Type B pancreatic cell (in vitro differentiated cells): ENCODE measurements at places on chromosomes 11 and 22. TPM values are rescaled to one million over a fixed set of nuclear protein-coding genes. Genes with fewer than 3 reads are reported as not detected.

SLC22A8 gene
- total RNA-seq: 0.17 and 0.85 TPM in 2 replicates

MYBPC3 gene
- total RNA-seq: 0.40 and 1.8 TPM in 2 replicates

GRCh38 chr11:57414612-57415212 lies 12.2 kb downstream of the SLC43A3 start:
- H3K4me1 ChIP-seq: no peaks in the 10 kb centered on the region
- no peak for DNase-seq
- H3K4me3 ChIP-seq: no peak overlapping the region
- H3K27me3 ChIP-seq: no peaks in the 10 kb centered on the region

DNA sequence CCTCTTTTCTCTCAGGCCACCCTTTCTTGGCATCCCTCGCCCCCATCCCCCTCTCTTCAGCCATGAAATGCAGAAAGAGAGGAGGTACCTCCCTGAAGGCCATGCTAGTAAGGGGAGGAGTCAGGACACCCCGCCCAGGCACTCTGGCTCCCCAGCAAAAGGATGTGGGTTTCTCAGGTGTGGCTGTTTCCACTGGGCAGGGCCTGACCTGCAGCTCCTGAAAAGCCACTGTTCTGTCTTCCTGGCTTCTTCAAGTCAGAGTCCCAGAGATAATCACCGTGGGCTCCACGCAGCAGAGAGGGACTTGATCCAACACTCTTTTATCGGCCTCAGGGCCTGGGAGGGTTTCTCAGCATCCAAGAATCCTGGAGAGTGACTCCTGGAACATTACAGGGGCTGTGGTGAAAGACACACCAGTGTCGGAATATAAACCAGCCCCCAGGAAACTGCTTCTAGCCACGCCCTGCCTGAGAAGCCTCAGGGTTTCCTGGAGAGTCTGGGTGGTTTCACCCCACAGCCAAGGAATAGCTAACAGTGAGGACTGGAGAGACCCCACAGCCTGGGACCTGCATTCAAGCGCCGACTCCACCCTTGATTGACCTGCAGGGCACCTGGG lies 45.7 kb upstream of the TSPAN18 start:
- no peaks in the 10 kb centered on the region for H3K36me3 ChIP-seq
- H3K27ac ChIP-seq: no peak overlapping the region
- DNase-seq: no peak
- H3K27me3 ChIP-seq: peaks cover 26% of the 10 kb centered on the region
- peaks cover 5% of the 10 kb centered on the region for H3K4me1 ChIP-seq

DNA sequence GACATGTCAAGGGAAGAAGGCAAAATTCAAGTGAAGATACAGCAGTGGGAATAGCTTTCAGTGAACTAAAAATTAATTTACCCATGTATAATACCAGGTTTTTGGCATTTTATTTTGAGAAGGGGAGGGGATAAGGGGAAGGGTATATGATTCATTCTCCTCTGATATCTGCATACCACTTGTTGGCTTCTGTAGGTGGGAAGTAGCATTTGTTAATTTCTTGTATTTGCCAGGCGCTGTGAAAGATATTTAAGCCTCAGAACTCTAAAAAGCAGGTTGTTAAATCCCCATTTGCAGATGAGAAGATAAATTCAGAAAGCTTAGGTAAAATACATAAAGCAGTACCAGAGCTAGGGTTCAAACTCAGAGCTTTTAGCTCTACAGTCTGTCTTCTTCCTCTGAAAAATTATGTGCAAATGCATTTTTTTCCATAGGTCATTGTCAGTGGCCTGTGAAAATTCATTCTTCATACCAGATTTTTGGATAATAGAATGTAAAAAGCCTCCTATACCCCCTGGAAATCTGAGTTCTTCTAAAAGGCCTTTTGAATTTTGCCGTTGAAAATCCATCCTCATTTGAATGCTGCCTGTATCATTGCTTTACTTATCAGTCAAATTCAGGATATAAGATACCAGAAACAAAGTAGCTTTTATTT lies 221.3 kb downstream of the DDX10 start:
- no peak overlapping the region for H3K27ac ChIP-seq
- no peak overlapping the region for H3K4me3 ChIP-seq
- no peaks in the 10 kb centered on the region for H3K36me3 ChIP-seq

OR2D3 gene
- total RNA-seq: not detected in 2 replicates

GRCh38 chr11:773425-773824 lies 3.9 kb downstream of the GATD1 start:
- no peak overlapping the region for H3K27ac ChIP-seq
- no peak overlapping the region for H3K4me3 ChIP-seq
- no peaks in the 10 kb centered on the region for H3K27me3 ChIP-seq
- no peaks in the 10 kb centered on the region for H3K4me1 ChIP-seq
- no peak for DNase-seq
- H3K36me3 ChIP-seq: no peaks in the 10 kb centered on the region

DNA sequence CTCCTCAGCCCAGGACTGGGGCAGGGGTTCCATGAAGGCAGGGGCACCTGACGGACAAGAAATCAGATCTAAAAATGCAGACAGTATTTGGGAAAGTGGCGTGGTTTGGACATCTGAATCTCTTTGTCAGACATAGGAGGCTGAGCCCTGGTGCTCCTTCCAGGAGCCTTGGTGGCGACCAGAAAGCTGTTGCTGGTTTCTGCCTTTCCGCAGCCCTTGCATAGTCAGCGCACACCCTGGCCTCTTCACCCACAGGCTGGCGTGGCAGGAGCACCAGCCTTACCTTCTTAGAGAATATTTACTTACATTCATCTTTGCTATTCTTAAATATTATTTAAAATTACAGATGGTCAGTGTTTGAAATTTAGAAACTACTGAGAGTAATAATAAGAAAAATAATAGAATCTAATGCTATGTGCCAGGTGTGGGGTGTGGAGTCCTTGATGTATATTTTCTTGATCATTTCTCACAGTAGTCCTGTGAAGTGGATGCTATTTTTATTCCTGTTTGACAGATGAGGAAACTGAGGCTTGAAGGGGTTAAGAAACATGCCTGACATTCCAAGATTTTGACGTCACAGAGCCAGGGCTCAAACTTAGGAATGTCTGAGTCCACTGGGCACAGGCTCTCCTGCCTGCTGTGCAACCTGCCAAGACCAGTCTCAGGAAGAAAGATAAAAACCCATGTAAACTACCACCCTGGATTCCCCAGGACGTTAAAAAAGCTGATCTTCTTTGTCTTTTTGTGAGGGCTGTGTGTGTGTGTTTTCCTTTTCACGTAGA lies 51.6 kb downstream of the TBC1D22A start:
- H3K4me1 ChIP-seq: peaks cover 22% of the 10 kb centered on the region
- no peak overlapping the region for H3K4me3 ChIP-seq
- peak overlapping the region; percentile 50 for H3K27ac ChIP-seq

DNAJB7 gene
- 0.10 TPM in 1 of 2 replicates, not detected in the other for total RNA-seq

DNA sequence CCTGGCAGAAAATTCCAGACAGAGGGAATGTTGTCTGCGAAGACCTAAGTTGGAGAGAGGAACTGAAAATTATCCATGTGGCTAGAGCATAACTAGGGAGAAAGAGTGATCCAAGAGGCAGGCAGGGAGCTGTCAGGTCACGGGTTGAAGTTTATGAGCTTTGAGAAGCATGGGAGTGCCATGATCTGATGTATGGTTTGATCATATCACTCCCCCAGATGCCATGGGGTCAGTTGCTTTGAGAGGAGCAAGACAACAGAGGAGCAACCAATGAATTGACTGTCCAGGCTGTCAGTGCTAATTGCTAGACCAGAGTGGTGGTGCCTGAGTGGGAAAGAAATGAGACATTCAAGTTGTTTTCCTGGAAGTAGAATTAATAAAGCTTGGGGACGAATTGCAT lies 54.0 kb downstream of the CYB5R2 start:
- H3K36me3 ChIP-seq: peaks cover 32% of the 10 kb centered on the region
- no peak for DNase-seq
- no peak overlapping the region for H3K4me3 ChIP-seq
- H3K27ac ChIP-seq: no peak overlapping the region

GRCh38 chr22:30308518-30309230 lies 18.1 kb downstream of the TBC1D10A start:
- peak overlapping the region; percentile 57 for H3K27ac ChIP-seq
- DNase-seq: no peak
- no peaks in the 10 kb centered on the region for H3K27me3 ChIP-seq
- peaks cover 74% of the 10 kb centered on the region for H3K4me1 ChIP-seq
- H3K36me3 ChIP-seq: peaks cover 15% of the 10 kb centered on the region

DNA sequence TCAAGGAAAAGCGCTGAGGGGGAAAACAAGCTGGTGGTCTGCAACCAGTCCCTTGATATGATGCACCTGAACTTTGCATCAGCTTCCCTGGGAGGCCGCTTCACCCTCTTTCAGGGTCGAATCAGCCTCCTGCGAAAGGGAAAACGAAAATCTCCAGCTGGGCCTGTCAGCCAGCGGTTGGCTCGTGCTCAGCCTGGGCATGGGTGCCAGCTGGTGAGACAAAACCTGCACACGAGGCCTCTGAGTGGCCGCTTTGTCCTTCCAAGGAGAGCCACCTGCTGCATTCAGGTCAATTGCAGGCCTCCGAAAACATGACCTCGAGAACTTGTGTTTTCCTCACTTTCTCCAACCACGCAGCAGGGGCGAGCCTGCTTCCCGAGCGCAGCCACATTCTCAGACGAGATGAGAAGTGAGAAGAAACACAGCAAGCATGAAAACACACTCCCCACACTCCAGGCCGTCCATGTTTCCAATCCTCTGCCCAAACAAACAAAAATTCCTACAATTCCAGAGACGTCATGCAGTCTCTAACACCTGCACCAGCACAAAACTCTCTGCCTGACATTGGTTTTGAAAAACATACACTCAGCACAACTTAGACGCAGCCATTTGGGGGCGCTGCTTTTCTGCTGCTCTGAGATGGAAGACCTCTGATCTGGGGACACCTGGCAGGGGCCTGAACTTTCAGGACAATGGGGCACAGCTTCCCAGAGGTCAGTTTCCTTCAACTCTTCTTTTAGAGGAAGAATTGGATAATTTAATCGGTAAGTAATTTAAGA lies 77.1 kb downstream of the DHCR7 start:
- no peak for DNase-seq

DNA sequence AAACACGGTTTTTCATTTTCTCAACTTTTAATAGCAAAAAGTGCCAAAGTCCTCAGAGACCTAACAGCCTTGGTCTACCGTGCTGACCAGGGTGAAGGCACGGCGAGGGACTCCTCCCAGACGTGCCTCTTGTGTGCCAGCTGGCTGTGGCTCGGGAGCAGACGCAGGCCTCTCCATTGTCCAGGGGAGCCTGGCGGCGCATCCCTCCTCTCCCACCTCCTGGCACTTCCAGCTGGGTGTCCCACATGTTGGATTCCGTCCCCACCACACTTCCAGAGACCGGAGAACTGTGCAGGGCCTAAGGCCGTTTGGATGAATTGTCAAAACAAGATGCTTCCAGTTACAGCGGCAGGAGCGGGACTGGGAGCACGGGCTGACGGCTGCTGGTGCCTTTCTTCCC lies 11.6 kb downstream of the CDPF1 start:
- no peaks in the 10 kb centered on the region for H3K27me3 ChIP-seq
- H3K4me3 ChIP-seq: no peak overlapping the region
- DNase-seq: no peak
- peaks cover 9% of the 10 kb centered on the region for H3K36me3 ChIP-seq
- peaks cover 6% of the 10 kb centered on the region for H3K4me1 ChIP-seq

DNA sequence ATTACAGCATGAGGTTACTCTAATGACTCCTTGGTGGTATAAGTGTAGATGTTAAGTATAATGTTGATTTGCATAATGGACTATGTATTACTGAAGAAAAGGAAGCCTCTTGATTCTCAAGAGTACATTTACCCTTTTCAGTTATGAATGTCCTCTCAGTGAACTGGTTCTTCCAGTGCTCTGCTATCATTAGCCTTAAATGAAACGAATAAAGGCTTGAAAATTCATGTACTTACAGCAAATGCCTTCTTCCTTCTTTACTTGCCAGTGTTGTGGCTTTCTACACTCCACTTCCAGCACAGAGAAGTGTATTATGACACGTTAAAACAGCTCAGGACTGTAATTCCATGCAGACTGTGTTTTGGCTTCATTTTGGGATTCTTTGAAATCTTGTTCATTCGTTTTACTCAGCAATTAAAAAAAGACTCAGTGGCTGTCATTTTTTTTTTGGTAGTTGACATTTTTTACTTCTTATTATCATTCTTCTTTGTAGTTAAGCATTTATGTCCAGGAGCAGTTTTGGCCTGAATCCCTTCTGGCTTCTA lies 96.9 kb downstream of the MTMR3 start:
- H3K4me3 ChIP-seq: peak overlapping the region; percentile 19
- peak overlapping the region; percentile 82 for H3K27ac ChIP-seq
- no peaks in the 10 kb centered on the region for H3K27me3 ChIP-seq
- peaks cover 9% of the 10 kb centered on the region for H3K4me1 ChIP-seq

GRCh38 chr11:12019866-12020416 lies 11.5 kb upstream of the DKK3 start:
- H3K27ac ChIP-seq: peak overlapping the region; percentile 2
- H3K4me1 ChIP-seq: peaks cover 16% of the 10 kb centered on the region
- H3K36me3 ChIP-seq: peaks cover 9% of the 10 kb centered on the region
- no peak for DNase-seq
- no peak overlapping the region for H3K4me3 ChIP-seq
- no peaks in the 10 kb centered on the region for H3K27me3 ChIP-seq

SUSD2 gene
- 3.7 and 5.6 TPM in 2 replicates for total RNA-seq

MICAL2 gene
- 35.7 and 38.0 TPM in 2 replicates for total RNA-seq

- no peak for DNase-seq
- no peaks in the 10 kb centered on the region for H3K36me3 ChIP-seq
Observed at GRCh38 chr11:61754534-61755482, 2.4 kb downstream of the MYRF start.

DNA sequence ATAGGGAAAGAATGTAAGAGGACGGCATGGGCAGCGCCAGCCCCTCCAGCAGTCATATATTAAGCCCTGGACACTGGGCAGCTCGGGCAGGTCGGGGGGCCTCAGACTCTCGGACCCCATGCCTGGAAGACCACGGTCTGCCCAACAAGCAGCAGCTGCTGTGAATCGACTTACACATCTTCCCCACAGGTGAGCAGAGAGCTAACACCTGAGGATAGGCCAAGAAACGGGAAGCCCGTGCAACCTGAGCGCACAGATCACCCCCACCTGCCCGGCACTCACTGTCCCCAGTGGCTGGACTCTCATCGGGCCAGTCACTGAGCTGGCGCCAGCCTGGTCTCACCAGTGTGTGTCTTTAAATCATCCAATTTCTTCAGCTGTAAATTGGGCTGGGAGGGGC lies 4.7 kb upstream of the TCF20 start:
- peaks cover 13% of the 10 kb centered on the region for H3K27me3 ChIP-seq
- no peak overlapping the region for H3K4me3 ChIP-seq
- H3K36me3 ChIP-seq: peaks cover 4% of the 10 kb centered on the region
- DNase-seq: peak; percentile 52

- no peak overlapping the region for H3K4me3 ChIP-seq
- peaks cover 27% of the 10 kb centered on the region for H3K27me3 ChIP-seq
Observed at GRCh38 chr11:45378516-45378915, 92.4 kb upstream of the SYT13 start.

- DNase-seq: no peak
- no peaks in the 10 kb centered on the region for H3K27me3 ChIP-seq
- peaks cover under 1% of the 10 kb centered on the region for H3K4me1 ChIP-seq
Observed at GRCh38 chr11:47411884-47412746, 3.7 kb downstream of the SLC39A13 start.

PGA3 gene
- 1.3 TPM in 1 of 2 replicates, not detected in the other for total RNA-seq

DNA sequence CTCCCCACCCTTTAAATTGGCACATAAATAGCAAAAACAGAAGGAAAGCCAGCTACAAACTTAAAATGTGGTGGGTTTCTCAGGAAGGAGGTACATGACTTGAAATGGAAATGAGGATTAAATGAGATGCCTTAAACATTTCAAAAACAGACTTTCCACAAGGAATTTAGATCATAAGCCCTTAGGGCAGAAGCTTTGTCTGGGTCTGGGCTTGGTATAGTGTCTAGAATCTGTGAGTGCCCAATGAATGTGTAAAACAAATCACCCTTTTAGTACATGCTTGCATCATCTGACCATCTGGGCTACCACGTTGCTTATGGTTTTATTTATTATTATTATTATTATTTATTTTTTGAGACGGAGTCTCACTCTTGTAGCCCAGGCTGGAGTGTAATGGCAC lies 37.1 kb upstream of the CREB3L1 start:
- no peak for DNase-seq
- H3K36me3 ChIP-seq: no peaks in the 10 kb centered on the region
- no peak overlapping the region for H3K4me3 ChIP-seq
- peaks cover 29% of the 10 kb centered on the region for H3K27me3 ChIP-seq
